ENCODE measurements at places on chromosomes 5 and 9.

- no peak for DNase-seq
- H3K4me3 ChIP-seq: no peak overlapping the region
- no peaks in the 10 kb centered on the region for H3K4me1 ChIP-seq
- no peaks in the 10 kb centered on the region for H3K36me3 ChIP-seq
- no peak overlapping the region for H3K27ac ChIP-seq
Measured at GRCh38 chr5:93062548-93062947, 518.5 kb downstream of the NR2F1-AS1 start.

GRCh38 chr5:151892393-151892792 is 32.3 kb downstream of the GLRA1 start:
- H3K4me1 ChIP-seq: no peaks in the 10 kb centered on the region
- DNase-seq: no peak
- no peak overlapping the region for H3K27ac ChIP-seq
- H3K27me3 ChIP-seq: no peaks in the 10 kb centered on the region
- no peaks in the 10 kb centered on the region for H3K36me3 ChIP-seq

GRCh38 chr5:7888901-7889300 is 20.0 kb downstream of the MTRR start:
- no peaks in the 10 kb centered on the region for H3K4me1 ChIP-seq
- peaks cover 50% of the 10 kb centered on the region for H3K36me3 ChIP-seq
- no peaks in the 10 kb centered on the region for H3K27me3 ChIP-seq
- no peak for DNase-seq
- no peak overlapping the region for H3K4me3 ChIP-seq

DNA sequence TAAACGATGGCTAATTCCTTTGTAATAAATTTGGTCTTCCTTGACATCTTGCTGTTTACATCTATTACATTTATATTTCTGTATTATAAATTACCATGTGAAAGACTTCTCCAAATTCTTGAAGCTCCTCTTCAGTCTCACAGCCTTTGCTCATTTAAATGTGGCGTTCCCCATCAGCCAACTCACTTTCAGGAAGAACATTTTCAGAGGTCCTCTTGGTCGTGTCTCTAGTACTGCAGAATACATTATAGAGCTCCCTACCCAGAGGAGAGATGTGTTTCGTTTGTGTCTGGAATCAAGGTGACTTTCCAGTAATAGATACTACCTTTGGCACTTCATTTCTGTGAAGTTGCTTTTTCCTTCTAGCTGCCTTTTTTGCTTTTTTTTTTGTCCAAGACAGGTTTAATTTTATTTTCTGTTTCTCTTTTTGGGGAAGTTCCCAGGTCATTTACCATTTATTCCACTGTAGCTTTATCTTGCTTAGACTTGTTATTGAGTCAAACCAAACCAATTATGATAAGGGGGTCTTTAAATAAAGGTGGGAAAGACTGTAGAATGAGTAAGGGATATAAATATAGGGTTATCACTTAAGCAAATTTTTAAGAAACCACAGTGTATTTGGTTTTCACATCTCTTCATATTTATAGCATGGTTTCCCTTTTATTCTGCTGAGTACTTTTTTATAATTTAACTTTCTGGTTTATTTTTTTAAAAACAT is 12.8 kb downstream of the UBE2B start:
- H3K4me1 ChIP-seq: peaks cover 3% of the 10 kb centered on the region
- H3K27ac ChIP-seq: no peak overlapping the region
- H3K36me3 ChIP-seq: peaks cover 13% of the 10 kb centered on the region
- no peaks in the 10 kb centered on the region for H3K27me3 ChIP-seq

- no peaks in the 10 kb centered on the region for H3K36me3 ChIP-seq
- no peaks in the 10 kb centered on the region for H3K4me1 ChIP-seq
- H3K4me3 ChIP-seq: no peak overlapping the region
- no peak overlapping the region for H3K27ac ChIP-seq
- DNase-seq: no peak
Measured at GRCh38 chr9:3672399-3672798, 146.6 kb upstream of the RFX3 start.

DNA sequence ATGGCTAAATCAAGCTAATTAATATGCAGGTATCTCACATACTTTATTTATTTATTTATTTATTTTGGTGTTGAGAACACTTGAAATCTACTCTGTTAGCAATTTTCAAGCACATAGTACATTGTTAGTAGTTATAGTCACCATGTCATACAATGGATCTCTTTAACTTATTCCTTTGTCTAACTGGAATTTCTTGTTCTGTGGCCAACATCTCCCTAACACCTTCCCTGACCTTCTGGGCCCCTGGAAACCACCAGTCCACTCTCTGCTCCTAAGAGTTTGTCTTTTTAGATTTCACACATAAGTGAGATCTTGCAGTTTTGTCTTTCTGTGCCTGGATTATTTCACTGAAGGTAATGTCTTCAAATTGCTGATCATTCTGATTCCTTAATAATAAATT is 229.1 kb downstream of the SEMA5A start:
- no peak for DNase-seq
- H3K27ac ChIP-seq: no peak overlapping the region
- no peaks in the 10 kb centered on the region for H3K36me3 ChIP-seq
- no peaks in the 10 kb centered on the region for H3K4me1 ChIP-seq

DNA sequence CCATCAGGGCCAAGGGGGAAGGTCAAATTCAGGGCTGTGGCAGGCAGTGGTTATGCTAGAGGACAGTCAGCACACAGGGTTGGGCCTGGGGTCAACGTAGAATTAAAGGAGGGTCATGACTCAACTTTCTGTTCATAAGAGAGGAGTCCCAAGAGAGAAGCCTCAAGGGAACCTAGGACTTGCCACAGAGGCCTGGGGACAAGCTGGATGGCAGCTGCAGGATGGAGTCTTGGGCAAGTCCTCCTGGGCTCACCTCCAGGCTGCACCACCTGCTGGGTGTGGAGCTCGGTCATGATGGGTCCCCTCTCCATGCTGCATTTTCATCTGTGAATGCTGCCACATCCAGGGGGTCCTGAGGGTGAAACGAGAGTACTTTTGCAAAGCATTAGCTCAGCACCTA is 9.0 kb upstream of the WNK2 start:
- H3K27ac ChIP-seq: no peak overlapping the region
- H3K4me3 ChIP-seq: no peak overlapping the region
- DNase-seq: no peak
- no peaks in the 10 kb centered on the region for H3K27me3 ChIP-seq
- no peaks in the 10 kb centered on the region for H3K4me1 ChIP-seq

GRCh38 chr5:57113481-57113880 is 60.4 kb upstream of the GPBP1 start:
- H3K27ac ChIP-seq: no peak overlapping the region
- DNase-seq: no peak
- H3K27me3 ChIP-seq: no peaks in the 10 kb centered on the region
- H3K4me1 ChIP-seq: no peaks in the 10 kb centered on the region

GRCh38 chr5:139982157-139982974 is 60.7 kb downstream of the NRG2 start:
- H3K4me3 ChIP-seq: no peak overlapping the region
- H3K4me1 ChIP-seq: peaks cover 4% of the 10 kb centered on the region
- DNase-seq: no peak
- H3K36me3 ChIP-seq: no peaks in the 10 kb centered on the region
- H3K27me3 ChIP-seq: peaks cover 5% of the 10 kb centered on the region

- H3K27me3 ChIP-seq: no peaks in the 10 kb centered on the region
- no peak for DNase-seq
- no peaks in the 10 kb centered on the region for H3K36me3 ChIP-seq
- no peak overlapping the region for H3K27ac ChIP-seq
- no peak overlapping the region for H3K4me3 ChIP-seq
Measured at GRCh38 chr5:174503461-174504265, 220.7 kb upstream of the MSX2 start.

GRCh38 chr5:7837403-7837802 is 13.5 kb downstream of the CFAP90 start:
- no peak overlapping the region for H3K4me3 ChIP-seq
- H3K36me3 ChIP-seq: no peaks in the 10 kb centered on the region
- DNase-seq: no peak
- no peaks in the 10 kb centered on the region for H3K27me3 ChIP-seq

GRCh38 chr5:142063878-142064331 is 44.7 kb upstream of the NDFIP1 start:
- DNase-seq: no peak
- H3K4me1 ChIP-seq: no peaks in the 10 kb centered on the region
- H3K27ac ChIP-seq: no peak overlapping the region
- H3K27me3 ChIP-seq: no peaks in the 10 kb centered on the region

- no peaks in the 10 kb centered on the region for H3K36me3 ChIP-seq
- H3K27me3 ChIP-seq: peaks cover 15% of the 10 kb centered on the region
- peaks cover 23% of the 10 kb centered on the region for H3K4me1 ChIP-seq
- H3K27ac ChIP-seq: no peak overlapping the region
Measured at GRCh38 chr9:20624201-20625002, 2.1 kb upstream of the MLLT3 start.

- H3K4me1 ChIP-seq: no peaks in the 10 kb centered on the region
- no peaks in the 10 kb centered on the region for H3K36me3 ChIP-seq
Measured at GRCh38 chr9:35516479-35516878, 26.6 kb downstream of the RUSC2 start.

DNA sequence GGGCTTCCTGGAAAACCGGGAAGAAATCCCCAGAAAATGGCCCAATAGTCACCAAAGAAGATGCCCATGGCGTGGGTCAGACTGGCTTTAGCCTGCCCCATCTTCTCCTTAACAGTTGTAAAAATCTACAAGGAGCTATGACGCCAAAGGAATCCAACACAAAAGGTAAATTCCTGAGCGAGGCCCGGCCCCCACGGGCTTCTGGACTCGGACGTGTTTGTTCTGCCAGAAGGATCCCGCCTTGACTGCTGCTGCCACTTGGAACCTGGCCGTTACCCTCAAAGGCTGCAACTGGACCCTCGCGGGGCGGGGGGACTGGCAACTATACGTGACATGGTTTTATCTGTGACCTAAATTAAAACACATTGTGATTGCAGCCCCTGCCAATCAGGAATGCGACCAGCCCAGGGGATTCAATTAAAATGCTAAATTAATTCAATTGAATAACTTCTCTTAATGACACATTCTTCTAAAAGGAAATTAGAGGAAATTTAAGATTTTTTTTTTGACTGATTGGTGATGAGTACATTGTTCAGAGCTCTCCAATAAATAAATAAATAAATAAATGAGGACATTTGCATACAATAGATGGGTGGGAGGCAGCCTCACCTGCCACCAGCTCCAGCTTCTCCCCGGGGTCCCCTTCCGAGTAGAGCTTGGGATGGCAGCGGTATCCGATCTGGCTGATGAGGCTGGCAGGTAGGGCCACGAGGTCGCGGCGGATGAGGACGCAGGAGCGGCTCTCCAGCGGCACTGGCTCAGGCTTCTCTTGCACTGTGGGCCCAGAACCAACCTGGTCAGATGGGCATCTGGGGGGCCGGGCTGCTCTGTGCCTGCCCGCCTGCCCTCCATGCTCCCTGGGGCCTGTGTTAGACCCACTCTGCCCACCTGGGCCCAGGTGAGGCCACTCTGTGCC is 54.7 kb upstream of the UBAC1 start:
- H3K36me3 ChIP-seq: no peaks in the 10 kb centered on the region
- H3K4me3 ChIP-seq: no peak overlapping the region
- no peaks in the 10 kb centered on the region for H3K4me1 ChIP-seq
- H3K27ac ChIP-seq: no peak overlapping the region

- peaks cover 7% of the 10 kb centered on the region for H3K4me1 ChIP-seq
- no peak overlapping the region for H3K4me3 ChIP-seq
- H3K27me3 ChIP-seq: no peaks in the 10 kb centered on the region
- no peaks in the 10 kb centered on the region for H3K36me3 ChIP-seq
- DNase-seq: no peak
Measured at GRCh38 chr5:61667525-61668218, 335.6 kb downstream of the ZSWIM6 start.

GRCh38 chr9:96136992-96137670 is 164.8 kb downstream of the HSD17B3 start:
- peaks cover 11% of the 10 kb centered on the region for H3K4me1 ChIP-seq
- no peak overlapping the region for H3K4me3 ChIP-seq
- H3K27me3 ChIP-seq: no peaks in the 10 kb centered on the region

DNA sequence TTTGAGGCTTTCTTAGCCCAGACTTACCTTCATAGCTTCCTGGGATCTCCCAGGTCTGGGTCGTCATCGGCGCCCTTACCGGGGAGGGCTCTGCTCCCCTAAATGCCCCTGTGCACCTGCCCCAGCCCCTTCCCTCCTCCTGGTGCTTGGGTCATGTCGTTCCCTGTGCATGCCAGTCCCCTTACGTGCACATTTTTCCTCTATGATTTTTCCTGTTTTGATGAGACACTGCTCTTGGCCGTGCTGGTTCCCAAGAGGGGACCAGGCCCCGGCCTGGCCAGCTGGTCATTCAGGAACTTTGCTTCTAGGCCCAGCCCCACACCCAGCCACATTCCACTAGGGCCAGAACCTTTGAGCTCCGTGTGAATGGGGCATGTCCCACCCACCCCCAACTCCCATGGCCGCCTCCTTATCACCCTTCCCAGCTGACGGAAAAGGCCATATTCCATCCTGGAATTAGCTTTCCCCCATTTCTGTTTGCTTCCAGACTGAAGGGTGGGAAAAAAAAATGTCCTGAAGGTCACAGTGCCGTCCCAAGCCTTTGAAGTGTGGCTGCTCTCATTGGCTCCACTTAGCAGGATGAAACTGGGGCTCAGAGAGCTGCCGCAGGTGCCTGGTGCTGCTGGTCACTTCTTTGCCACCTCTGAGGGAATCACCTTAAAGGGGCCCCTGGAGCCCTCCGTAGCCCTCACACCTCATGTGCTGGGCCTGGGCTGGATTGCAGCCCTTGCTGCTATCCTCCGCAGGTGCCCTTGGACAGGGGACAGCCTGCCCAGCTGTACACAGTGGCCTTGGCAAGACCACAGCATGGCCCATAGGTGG is 25.1 kb downstream of the ERGIC1 start:
- DNase-seq: no peak
- H3K4me3 ChIP-seq: no peak overlapping the region
- no peak overlapping the region for H3K27ac ChIP-seq

DNA sequence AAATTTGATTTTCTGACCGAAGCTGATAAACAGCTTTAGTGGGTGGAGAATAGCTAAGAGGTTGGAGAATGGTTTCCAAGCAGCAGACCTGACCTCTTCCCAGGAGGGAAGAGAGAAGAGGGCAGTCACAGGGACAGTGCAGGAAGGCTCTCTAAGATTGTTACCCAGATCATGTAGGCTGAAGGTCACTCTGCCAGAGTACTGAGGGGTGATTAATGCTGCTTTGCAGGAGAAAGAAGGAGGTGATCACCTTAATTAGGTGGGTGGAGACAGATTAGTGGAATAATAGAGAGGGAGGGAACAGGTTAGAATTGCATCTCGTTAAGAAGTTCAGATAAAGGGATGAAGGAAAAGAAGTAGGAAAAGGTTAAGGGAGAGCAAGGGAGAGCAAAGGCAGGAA is 440.5 kb downstream of the BRINP1 start:
- H3K4me1 ChIP-seq: no peaks in the 10 kb centered on the region
- DNase-seq: no peak
- H3K27me3 ChIP-seq: no peaks in the 10 kb centered on the region
- H3K27ac ChIP-seq: no peak overlapping the region
- H3K4me3 ChIP-seq: no peak overlapping the region

- H3K36me3 ChIP-seq: no peaks in the 10 kb centered on the region
- no peaks in the 10 kb centered on the region for H3K4me1 ChIP-seq
- no peak overlapping the region for H3K4me3 ChIP-seq
- DNase-seq: no peak
Measured at GRCh38 chr5:2191972-2192371, 309.2 kb upstream of the IRX4 start.

GRCh38 chr9:4985386-4986266 is 554 bp downstream of the JAK2 start:
- peak; percentile 62 for DNase-seq
- H3K36me3 ChIP-seq: no peaks in the 10 kb centered on the region
- peak overlapping the region; percentile 61 for H3K27ac ChIP-seq
- peaks cover 29% of the 10 kb centered on the region for H3K4me1 ChIP-seq
- H3K4me3 ChIP-seq: peak overlapping the region; percentile 88

GRCh38 chr5:135632798-135633197 is 54.0 kb upstream of the CXCL14 start:
- no peaks in the 10 kb centered on the region for H3K27me3 ChIP-seq
- H3K4me1 ChIP-seq: no peaks in the 10 kb centered on the region
- H3K27ac ChIP-seq: no peak overlapping the region
- DNase-seq: no peak
